H9 (cell line): ENCODE measurements at places on chromosomes 16 and 17. TPM values are rescaled to one million over a fixed set of nuclear protein-coding genes. Genes with fewer than 3 reads are reported as not detected.

Gene AMZ2
- 82.6 and 97.7 TPM in 2 replicates for total RNA-seq

Gene KIF18B
- total RNA-seq, result 51.8 and 52.6 TPM in 2 replicates

Gene OR2C1
- total RNA-seq, result not detected in 2 replicates

Gene ZNF423
- total RNA-seq, result 51.5 and 54.0 TPM in 2 replicates

Gene PARD6A
- total RNA-seq, result 10.8 and 11.2 TPM in 2 replicates

Gene SBK1
- 65.5 and 69.7 TPM in 2 replicates for total RNA-seq

Gene KRTAP2-2
- total RNA-seq, result not detected in 2 replicates

Gene OR1F1
- total RNA-seq, result not detected in 2 replicates

Gene C16orf92
- total RNA-seq, result not detected in 2 replicates

Gene B4GALNT2
- not detected in 2 replicates for total RNA-seq

Gene CCL17
- not detected in 2 replicates for total RNA-seq

DNA sequence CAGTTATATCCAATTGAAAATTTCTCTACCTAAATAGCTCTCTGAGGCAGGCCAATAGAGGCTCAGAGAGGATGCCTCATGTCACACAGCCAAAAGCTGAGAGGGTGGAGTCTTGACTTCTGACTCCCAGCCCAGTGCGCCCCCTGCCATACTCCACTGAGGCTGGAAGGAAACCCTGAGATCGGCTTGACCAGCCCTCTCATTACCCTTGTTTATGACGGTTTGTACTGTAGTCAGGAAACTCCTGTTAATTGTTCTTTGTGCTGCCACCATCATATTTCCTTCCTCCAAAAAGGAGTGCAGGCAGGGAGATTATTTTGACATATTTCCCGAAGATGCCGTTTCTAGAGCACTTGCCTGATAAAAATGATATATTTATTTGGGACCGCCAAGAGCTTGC is 107.9 kb downstream of the AIPL1 start:
- H3K4me3 ChIP-seq, result no peak overlapping the region
- no peaks in the 10 kb centered on the region for H3K36me3 ChIP-seq
- peak; percentile 76 for DNase-seq
- no peak overlapping the region for H3K27ac ChIP-seq
- no peaks in the 10 kb centered on the region for H3K4me1 ChIP-seq

- no peak for DNase-seq
- no peak overlapping the region for H3K27ac ChIP-seq
- no peak overlapping the region for H3K4me3 ChIP-seq
- no peaks in the 10 kb centered on the region for H3K36me3 ChIP-seq
- no peaks in the 10 kb centered on the region; the same call in 1 of the 2 replicates for H3K4me1 ChIP-seq
Measured at GRCh38 chr17:76189247-76189646, 48.2 kb upstream of the FOXJ1 start.

DNA sequence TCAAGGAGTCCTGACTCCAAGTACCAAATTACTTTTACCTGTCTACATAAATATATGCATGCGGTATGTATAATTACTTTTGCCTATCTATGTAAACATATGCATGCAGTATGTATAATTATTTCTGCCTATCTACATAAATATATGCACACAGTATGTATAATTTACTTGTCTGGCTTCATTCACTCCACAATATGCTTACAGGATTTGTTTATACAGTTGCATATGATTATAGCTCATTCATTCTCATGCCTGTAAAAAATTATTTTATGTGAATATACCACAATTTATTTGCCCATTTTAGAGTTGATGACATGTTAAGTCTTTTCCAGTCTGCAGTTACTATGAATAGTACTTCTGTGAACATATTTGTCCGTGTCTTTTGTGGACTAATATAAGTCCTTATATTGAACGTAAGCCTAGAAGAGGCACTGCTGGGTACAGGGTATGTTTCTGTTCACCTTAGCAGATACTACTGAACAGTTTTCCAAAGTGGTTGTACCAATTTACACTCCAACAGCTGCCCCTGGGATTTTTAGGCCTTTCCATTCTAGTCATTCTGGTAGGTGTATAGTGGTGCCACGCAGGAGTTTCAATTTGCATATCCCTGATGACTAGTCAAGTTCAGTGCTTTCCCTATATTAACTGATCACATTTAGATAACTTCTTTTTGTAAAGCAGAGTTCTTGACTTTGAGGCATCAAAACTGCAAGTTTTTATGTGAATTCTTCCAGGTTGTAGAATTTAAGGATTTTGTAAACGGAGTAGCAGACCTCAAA is 47.0 kb downstream of the MARVELD3 start:
- H3K27ac ChIP-seq, result no peak overlapping the region
- H3K36me3 ChIP-seq, result peaks cover 7% of the 10 kb centered on the region; the same call in 1 of the 3 replicates
- no peak overlapping the region for H3K4me3 ChIP-seq
- no peaks in the 10 kb centered on the region for H3K4me1 ChIP-seq

GRCh38 chr16:27312580-27313421 is 973 bp upstream of the IL4R start:
- no peak overlapping the region for H3K27ac ChIP-seq
- H3K4me3 ChIP-seq, result peak overlapping the region; percentile 77
- H3K4me1 ChIP-seq, result peaks cover 2% of the 10 kb centered on the region; the same call in 1 of the 2 replicates
- H3K27me3 ChIP-seq, result no peaks in the 10 kb centered on the region

GRCh38 chr16:82857693-82858365 is 231.1 kb downstream of the CDH13 start:
- H3K27me3 ChIP-seq, result no peaks in the 10 kb centered on the region
- H3K4me1 ChIP-seq, result no peaks in the 10 kb centered on the region
- DNase-seq, result no peak
- no peaks in the 10 kb centered on the region for H3K36me3 ChIP-seq
- no peak overlapping the region for H3K27ac ChIP-seq

GRCh38 chr16:85650844-85651628 is 37.7 kb downstream of the GINS2 start:
- H3K27me3 ChIP-seq, result no peaks in the 10 kb centered on the region
- no peaks in the 10 kb centered on the region for H3K4me1 ChIP-seq
- H3K36me3 ChIP-seq, result peaks cover 18% of the 10 kb centered on the region
- no peak overlapping the region for H3K4me3 ChIP-seq
- DNase-seq, result no peak

- peaks cover 28% of the 10 kb centered on the region; the same call in 1 of the 2 replicates for H3K4me1 ChIP-seq
- no peak overlapping the region for H3K27ac ChIP-seq
- peaks cover 3% of the 10 kb centered on the region; the same call in 1 of the 2 replicates for H3K36me3 ChIP-seq
Measured at GRCh38 chr16:89402962-89403361, 87.4 kb downstream of the ANKRD11 start.

DNA sequence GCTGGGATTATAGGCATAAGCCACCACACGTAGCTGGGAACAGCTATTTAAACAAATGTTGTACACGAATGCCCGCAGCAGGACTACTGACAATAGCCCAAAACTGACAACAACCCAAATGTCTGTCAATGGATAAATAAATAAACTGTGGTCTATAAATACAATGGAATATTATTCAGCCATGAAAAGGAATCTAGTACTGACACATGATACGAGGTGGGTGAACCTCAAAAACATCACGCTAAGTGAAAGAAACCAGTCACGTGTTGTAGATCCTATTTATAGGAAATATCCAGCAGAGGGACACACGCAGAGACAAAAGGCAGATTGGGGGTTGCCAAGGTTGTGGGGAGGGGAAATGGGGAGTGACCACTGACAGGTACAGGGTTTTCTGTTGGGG is 390.0 kb upstream of the TNRC6C start:
- H3K36me3 ChIP-seq, result no peaks in the 10 kb centered on the region
- no peak for DNase-seq
- peaks cover 4% of the 10 kb centered on the region for H3K4me1 ChIP-seq
- no peak overlapping the region for H3K27ac ChIP-seq

DNA sequence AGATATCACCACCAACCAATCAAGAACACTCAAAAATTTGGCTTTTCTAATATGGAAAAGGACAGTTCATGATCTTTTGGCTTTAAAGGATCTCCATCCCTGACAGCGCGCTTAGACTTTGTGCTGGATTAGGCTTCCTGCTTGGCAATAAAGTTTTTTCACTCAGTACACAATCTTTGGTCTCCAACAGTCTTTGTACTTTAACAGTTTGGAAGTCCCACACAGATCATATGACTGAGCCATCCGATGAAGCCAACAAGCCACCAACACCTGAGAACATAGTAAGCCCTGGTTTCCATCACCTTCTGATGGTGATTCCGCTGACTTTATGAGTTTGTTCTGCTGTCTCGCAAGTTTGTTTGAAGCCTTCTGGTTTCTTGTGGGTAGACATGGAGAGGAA is 34.3 kb downstream of the SMURF2 start:
- H3K4me1 ChIP-seq, result no peaks in the 10 kb centered on the region
- H3K36me3 ChIP-seq, result no peaks in the 10 kb centered on the region
- no peak for DNase-seq
- H3K27me3 ChIP-seq, result no peaks in the 10 kb centered on the region
- no peak overlapping the region for H3K4me3 ChIP-seq

DNA sequence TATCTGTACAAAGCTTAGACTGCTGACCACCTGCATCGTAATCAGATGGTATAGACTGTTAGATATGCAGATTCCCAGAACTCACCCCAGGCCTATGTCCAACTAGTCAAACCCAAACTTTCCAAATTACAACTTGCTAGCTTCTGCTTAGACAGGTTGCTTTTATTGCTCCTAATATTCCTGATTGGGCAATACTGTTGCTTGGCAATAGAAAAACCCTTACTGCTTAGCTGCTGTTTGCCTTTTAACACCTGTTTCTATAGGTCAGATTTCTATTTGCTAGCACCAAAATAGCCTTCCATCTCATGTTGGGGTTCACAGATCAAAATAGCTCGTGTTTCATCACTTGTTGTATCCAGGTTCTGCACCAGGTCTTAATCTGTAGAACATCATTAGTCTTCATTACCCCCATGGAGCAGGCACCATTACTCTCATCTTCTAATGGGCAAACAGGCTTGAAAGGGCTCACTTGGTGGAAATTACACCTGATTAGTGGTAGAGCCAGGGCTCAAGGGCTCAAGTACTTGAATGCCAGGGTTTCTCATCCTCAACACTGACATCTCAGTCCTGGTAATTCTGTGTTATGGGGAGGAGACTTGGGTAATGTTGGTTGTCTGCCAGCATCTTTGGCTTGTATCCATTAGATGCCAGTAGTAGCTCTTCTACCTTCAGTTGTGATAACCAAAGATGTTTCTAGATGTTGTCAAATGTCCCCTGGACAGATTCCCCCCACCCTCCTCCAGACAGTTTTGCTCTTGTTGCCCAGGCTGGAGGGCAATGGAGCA is 2.7 kb downstream of the ZP2 start:
- no peaks in the 10 kb centered on the region for H3K36me3 ChIP-seq
- H3K4me1 ChIP-seq, result no peaks in the 10 kb centered on the region
- H3K4me3 ChIP-seq, result no peak overlapping the region
- H3K27ac ChIP-seq, result no peak overlapping the region
- H3K27me3 ChIP-seq, result no peaks in the 10 kb centered on the region
- DNase-seq, result no peak

GRCh38 chr17:48060249-48060648 is 12.1 kb downstream of the NFE2L1 start:
- no peaks in the 10 kb centered on the region for H3K27me3 ChIP-seq
- no peak overlapping the region for H3K27ac ChIP-seq
- H3K36me3 ChIP-seq, result peaks cover 74% of the 10 kb centered on the region
- no peak for DNase-seq
- no peaks in the 10 kb centered on the region; the same call in 1 of the 2 replicates for H3K4me1 ChIP-seq

DNA sequence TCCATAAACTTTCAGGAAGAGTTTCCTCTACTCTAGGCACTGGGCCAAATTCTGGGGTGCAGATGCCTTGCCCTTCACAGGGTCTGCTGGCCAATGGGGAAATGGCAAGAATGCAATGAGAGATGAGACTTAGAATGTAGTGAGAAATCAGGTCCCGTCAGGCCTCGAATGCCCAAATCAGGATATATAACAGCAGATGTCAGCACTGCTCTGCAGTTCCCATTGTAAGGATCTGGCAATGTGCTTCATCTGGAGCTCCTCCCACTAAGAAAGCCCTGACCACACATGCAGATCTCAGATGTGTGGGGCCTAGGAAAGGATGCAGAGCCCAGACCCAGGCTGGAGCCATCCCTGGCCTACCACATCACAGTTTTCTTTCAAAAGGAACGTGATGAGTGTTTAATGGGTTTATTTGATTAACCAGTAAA is 13.9 kb upstream of the LPCAT2 start:
- H3K36me3 ChIP-seq, result no peaks in the 10 kb centered on the region
- peaks cover 6% of the 10 kb centered on the region; the same call in 1 of the 2 replicates for H3K4me1 ChIP-seq
- no peaks in the 10 kb centered on the region for H3K27me3 ChIP-seq
- DNase-seq, result peak; percentile 29

- H3K4me3 ChIP-seq, result peak overlapping the region; percentile 79
- no peaks in the 10 kb centered on the region for H3K36me3 ChIP-seq
Measured at GRCh38 chr17:37488607-37489196, 989 bp upstream of the DUSP14 start.

- H3K4me3 ChIP-seq, result no peak overlapping the region
- no peak for DNase-seq
- H3K27me3 ChIP-seq, result no peaks in the 10 kb centered on the region
- peaks cover 21% of the 10 kb centered on the region for H3K36me3 ChIP-seq
- H3K27ac ChIP-seq, result no peak overlapping the region
Measured at GRCh38 chr17:4006745-4007211, 42.5 kb upstream of the ATP2A3 start.

GRCh38 chr17:37191219-37191618 is 184.6 kb upstream of the C17orf78 start:
- H3K36me3 ChIP-seq, result peaks cover 16% of the 10 kb centered on the region; the same call in 2 of the 3 replicates
- DNase-seq, result no peak
- no peaks in the 10 kb centered on the region; the same call in 1 of the 2 replicates for H3K4me1 ChIP-seq
- no peak overlapping the region for H3K27ac ChIP-seq
- H3K4me3 ChIP-seq, result no peak overlapping the region

- DNase-seq, result no peak
- H3K4me3 ChIP-seq, result no peak overlapping the region
- H3K27me3 ChIP-seq, result no peaks in the 10 kb centered on the region
Measured at GRCh38 chr17:5526821-5527598, 40.6 kb downstream of the MIS12 start.

- H3K27ac ChIP-seq, result no peak overlapping the region
- H3K27me3 ChIP-seq, result no peaks in the 10 kb centered on the region
- H3K4me3 ChIP-seq, result no peak overlapping the region
- H3K36me3 ChIP-seq, result no peaks in the 10 kb centered on the region
- no peak for DNase-seq
- no peaks in the 10 kb centered on the region for H3K4me1 ChIP-seq
Measured at GRCh38 chr17:72359811-72360210, 239.0 kb downstream of the SOX9 start.
